ENCODE measurements at places on chromosomes 1 and 21.

GRCh38 chr1:53077599-53077965 lies 15.6 kb downstream of the PODN start:
- DNase-seq = no peak

DNA sequence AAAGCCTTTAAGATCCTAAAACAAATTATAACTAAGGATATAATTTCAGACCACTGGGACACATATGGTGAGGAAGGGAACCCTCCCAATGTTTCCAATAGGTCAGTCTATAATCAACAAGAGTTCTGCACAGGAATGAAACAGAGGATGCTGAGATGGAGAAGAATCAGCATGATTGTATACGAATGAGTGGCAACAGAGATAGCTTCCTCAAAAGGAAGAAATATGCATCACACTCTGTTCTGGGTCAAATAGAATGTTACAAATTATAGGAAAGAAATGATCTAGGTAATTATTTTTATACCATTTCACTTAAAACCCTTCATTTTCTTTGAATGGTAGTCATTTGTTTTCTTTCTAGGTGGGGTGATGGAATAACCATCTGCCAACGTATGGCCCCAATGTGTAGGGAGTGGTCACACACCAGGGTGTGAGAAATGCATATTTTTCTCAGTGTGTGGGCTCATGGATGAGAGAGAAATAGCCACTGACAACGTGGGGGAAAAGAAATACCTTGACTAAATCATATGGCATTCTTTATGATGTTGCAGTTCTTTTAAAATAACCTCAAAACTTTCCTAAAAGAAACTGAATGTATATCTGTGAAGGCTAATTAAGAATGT lies 104.6 kb upstream of the IVNS1ABP start:
- no peak for DNase-seq

- DNase-seq = peak; percentile 7
Measured at GRCh38 chr1:110211496-110212168, 1.5 kb downstream of the KCNC4 start.

DNA sequence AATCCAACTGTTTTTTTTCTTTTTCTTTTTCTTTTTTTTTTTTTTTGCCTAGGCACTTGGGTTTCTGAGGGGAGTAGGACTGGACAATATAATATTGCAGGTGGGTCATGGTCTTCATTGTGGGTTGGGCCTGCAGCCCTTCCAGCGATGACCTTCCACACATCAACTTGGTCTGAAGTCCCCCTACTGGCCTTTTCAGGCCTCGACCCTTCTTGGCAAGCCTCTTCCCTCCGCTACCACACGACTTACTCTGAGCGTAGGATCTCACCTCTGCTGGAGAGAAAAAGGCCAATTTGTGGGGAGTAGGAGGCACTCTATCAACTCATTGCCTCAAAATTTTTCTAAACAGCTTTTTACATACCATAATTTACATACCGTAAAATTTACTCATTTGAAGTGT lies 51.1 kb upstream of the GRIK3 start:
- DNase-seq = no peak
